CD4-positive, alpha-beta T cell (primary cell): ENCODE measurements at places on chromosomes 13 and 19.
A peak's percentile ranks its signal among the peaks of the same experiment; 100 is the strongest.

DNA sequence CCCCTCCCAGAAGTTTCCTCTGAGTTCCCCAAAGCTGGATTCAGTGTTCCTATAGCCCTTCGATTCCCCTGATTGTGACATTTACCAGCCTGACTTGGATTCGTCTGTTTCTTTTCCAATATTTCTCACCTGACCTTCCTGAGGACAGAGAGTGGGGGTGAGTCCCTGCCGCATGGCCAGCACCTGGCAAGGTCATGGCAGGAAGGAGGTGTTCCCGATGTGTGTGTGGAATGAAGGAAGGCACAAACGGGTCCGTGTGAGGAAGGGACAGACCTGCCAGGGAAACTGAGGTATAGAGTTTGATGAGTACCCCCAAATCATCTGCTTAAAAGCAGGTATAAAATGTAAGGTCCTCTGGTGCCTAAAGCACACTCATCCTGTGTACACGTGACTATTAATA, 3.3 kb downstream of the COL4A1 start:
- DNase-seq = no peak

DNA sequence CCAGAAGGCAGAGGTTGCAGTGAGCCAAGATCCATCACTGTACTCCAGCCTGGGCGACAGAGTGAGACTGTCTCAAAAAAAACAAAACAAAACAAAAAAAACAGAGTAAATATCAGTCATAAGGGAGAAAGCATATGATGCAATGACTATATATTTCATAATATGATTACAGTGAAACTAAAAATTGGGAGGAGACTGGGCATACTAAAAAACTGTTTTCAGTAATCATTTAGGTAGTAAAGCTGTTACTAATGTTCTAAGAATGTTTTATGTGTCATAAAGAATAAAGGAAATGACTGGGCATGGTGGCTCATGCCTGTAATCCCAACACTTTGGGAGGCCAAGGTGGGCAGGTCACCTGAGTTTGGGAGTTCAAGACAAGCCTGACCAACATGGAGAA, 15.9 kb downstream of the ZNF573 start:
- DNase-seq = no peak

- DNase-seq = no peak
Observed at GRCh38 chr13:37069597-37070103, 10.2 kb upstream of the SUPT20H start.

DNA sequence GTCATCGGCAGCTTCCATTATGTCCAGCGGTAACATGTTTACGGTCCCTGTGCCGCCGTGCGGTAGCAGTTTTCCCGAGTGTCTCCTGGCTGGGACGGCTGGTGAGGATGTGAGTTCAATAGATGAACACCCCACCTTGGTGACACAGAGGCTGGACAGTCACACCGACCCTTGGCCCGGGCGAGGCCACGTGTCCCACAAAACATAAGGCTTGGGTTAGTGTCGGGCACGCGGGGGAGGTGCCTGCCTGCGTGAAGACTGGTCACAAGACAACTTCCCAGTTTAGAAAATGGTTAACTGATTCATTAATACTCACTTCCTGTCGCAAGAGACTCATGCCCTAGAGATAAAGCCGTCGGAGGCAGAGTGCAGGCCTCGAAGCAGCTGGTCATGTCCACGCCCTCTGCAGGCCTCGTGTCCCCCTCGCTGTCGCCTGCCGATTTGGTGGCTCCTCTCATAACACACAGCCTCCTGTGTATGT, 17.2 kb downstream of the RASA3 start:
- DNase-seq = no peak

- no peak for DNase-seq
Observed at GRCh38 chr19:12912571-12912970, 6.5 kb downstream of the SYCE2 start.

- no peak for DNase-seq
Observed at GRCh38 chr13:90032841-90033493, 1314.5 kb upstream of the MIR17HG start.

DNA sequence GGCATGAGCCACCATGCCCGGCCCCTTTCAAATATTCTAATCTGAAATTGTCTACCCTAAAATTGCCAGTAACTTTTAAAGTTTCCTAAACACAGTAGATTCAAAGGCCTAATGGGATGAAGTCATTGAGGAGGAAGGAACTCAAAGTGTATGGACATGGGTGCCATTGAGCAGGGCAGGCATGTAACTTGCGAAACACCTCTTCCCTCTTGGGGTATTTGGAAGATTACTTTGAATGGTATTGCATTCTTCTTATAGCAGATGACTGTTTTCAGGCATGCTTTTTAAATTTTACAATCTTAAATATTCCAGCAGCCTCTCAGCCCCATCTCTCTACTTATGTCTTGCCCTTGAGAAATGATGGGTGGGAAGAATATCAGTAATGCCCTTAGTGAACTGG, 21.0 kb downstream of the TM9SF2 start:
- DNase-seq = no peak

- no peak for DNase-seq
Observed at GRCh38 chr19:4980067-4980466, 11.2 kb downstream of the KDM4B start.

DNA sequence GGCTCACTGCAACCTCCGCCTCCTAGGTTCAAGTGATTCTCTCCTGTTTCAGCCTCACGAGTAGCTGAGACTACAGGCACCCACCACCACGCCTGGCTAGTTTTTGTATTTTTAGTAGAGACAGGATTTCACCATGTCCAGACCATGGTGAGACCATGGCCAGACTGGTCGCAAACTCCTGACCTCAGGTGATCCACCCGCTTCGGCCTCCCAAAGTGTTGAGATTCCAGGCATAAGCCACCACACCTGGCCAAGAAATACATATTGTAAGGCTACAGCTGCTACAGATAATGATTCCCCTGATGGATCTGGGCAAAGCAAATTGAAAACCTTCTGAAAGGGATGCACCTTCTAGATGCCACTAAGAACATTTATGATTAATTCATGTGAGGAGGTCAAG, 17.8 kb downstream of the PLPP2 start:
- DNase-seq = no peak

DNA sequence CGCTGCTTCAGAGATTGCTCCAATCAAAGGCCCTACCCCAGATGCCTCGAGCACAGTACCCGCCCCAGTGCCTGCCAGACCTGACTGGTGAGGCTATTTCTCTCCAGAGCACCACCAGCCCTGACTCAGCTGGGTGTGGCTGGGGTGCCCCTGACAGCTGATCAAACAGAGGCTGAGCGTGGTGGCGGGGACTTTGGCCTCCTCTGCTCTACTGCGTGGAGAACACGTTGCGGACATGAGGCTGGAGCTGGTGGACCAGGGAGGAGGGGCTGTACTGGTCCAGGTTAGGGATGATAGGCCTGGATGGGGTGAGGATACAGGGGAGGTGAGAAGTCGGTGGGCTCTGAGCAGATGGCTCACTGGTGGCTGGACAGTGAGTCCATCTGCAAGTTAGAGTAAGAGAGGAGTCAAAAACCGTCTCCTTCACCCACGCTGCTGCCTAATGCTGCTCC, 3.5 kb upstream of the DOCK6 start:
- DNase-seq = no peak

GRCh38 chr19:7871437-7872305, 2.5 kb downstream of the PRR36 start:
- DNase-seq = peak; percentile 77

DNA sequence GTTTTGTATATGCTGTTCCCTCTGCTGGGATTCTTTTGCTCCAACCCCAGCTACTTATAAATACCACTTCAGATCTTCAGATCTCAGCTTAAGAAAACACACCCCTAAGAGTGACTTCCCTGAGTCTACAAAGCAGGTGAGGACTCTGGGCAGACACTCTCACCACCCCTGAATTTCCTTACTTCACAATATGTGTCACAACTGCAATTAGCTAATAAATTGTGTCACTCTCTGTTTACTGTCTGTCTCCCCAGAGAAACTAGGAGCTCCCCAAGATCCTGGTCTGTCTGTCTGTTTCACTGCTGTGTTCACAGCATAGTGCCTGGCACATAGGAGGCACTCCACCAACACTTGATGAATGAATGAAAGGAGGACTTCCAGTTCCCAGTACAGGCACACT, 14.4 kb downstream of the CEBPA start:
- no peak for DNase-seq
